ENCODE measurements at places on chromosomes 2 and 18.

DNA sequence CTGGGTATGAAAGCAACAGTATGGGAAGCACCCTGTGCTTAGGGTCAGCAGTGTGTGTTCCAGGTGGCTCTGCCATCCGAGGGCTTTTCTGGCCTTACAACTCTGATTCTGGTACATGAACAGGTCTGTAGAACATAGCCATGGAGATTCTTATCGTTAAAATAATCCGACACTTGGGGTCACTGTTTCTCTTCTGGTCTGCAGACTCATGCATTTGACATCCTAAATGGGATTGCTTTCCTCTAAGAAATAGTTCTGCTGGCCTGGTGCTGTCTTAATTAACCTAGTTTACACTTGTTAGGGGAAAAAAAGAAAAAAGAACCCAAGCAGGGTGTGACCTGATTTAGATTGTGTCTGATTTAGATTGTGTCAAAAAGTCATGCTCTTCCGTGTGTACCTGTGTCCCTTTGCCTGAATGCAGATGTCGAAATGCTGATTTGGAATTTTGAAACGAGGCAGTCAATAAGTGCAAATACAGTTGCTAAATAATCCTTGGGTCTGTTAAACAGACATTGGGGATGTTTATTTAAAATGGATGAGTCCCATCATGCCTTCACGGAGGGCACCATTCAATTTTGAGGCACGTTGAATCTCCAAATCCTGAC lies 59.6 kb downstream of the TRPM8 start:
- no peak for DNase-seq

DNA sequence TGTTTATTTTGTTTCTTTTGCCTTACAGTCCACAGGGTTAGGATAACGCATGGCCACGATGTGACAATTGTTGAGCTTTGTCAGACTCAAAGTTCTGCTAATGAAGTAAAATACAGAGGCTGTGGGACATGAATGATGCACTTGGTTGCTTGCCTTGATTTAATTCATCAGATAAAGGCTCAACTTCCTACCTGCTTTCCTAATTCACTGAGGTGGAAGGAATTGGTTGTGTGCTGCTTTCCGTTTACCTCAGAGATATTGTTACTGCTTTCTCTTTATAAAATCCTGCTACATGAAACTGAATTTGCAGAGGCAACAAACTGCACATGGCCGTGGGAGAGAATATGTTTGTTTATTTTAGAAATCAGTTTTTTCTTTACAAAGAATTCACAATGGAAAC lies 6.6 kb downstream of the RIT2 start:
- no peak for DNase-seq

DNA sequence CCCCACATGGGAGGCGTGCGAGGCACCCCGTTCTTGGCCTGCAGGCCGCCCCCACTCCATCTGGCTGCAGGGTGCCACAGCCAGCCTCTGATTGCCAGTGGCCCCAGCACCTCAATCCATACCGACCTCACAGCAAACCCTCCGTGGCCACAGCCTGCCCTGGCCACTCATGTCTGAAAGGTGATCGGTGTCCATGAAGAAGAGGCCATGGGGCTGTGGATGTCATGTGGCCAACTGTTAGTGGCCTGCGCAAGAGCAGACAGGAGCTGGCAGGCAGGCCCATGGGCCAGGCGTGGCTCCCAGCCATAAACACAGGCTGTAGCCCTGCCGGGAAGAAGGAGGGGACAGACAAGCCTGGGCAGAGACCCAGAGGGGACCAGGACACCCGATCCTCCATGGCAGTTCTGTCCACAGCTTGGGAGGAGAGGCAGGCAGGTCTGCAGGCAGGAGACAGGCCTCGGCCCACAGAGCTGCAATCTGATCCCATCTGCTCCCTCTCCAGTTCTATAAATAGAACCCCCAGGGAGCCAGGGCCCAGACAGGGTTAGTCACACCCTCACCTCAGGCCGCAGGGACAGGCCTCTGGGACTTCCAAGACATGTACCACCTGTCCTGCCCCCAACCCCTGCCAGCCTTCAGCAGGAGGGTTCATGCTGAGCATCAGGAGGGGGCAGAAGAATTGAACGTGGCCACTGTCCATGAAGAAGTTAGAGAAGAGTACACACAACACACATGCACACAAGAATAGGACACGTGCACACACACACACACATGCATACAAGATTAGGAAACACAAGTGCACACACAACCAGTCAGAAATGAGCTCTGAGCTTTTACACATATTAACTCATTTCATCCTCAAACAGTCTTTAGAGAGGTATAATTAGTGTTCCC lies 16.9 kb downstream of the STEAP3 start:
- DNase-seq: no peak

DNA sequence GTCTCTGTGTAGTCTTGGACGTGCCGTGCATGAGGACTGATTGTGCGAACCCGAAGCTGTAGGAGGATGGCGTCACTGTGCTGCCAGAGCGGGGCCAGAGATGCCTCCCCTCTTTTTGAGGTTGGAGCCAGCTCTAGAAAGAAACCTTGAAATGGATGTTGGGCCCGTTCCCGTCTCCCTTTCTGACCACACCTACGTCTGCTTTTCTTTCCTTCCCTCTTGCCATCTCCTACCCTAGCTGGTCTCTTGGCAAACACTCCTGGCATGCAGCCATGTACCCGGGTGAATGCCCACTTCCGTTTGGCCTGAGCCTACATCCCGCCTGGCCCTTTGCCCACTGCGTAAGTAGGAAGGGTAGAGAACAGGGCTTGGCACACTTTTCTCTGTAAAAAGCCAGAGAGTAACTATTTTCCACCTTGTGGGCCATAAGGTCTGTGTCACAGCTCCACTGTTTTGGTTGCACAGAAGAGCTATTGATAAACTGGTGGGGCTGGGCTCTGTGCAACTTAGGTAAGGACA lies 37.4 kb downstream of the SH3BP4 start:
- no peak for DNase-seq

- DNase-seq: peak; percentile 93
Observed at GRCh38 chr18:3013024-3013804, at the start of gene LPIN2. Gene LPIN2 (minus strand): TSS chr18:3013144. CDS start chr18:2960840, 52,304 bp downstream.

DNA sequence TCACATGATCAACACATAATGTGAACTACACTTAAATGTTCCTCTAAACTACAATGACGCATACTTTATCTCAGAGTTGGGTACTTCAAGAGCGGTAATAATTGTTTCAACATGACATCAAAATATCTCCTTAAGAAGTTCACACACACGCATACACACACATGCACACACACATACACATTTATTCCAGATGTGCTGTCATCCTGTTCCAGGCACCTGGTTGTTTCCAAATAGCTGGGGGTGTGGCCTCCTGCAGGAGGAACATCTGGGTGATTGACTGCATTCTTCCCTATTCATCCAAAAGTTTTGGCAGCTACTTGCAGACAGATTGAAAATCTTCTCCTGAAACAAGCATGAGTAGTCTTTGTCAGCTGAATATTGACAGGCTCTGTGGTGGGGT lies 37.9 kb upstream of the PIK3C3 start:
- no peak for DNase-seq

DNA sequence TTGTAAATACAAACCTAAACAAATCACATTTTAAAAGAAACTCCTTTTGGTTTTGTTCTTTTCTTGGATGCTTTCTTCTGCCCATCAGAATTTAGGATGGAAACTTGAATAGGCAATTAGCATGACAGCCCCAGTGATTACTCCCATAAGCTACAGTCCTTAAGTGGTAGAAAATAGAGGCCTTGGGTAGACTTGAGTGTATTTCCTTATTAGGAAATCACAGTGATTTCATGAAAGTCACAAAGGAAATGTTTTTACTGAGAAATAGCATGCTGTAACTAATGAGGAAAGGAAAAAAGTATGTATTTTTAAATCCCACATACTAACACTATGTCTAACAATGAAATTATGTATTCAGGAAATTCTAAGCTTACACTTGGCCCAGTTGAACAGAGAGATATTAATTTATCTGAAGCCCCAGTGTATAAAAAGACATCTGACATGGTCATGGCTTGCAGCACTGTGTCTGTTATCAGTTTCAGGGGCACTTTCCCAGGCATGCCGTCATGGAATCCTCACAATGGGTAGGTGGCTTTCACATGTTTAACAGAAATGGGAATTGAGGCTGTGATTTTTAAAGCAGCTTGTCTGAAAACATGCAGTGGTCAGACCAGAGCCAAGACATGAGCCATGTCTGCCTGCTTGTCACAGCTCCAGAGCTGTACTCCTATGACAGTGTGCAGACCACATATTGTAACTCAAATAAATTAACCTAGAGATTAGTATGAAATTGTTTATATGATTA lies 79.7 kb upstream of the TRIB2 start:
- no peak for DNase-seq

GRCh38 chr2:88698498-88699233 lies 7.2 kb downstream of the RPIA start:
- DNase-seq: no peak

DNA sequence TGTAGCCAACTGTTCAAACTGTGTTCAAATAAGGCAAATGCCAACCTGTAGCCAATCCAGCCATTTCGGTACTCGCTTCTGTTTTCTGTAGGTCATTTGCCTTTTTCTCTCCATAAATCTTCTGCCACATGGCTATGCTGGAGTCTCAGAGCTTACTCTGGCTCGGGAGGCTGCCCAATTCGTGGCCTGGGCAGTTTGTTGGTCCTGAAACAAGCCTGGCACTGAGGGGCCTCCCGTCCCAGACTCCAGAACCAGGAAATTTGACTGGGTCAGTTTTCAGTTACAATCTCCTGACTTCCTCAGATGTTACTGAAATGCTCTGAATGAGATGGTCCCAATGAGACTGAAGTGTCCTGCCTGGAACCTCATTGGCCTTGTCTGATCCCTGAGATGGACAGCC lies 120.8 kb upstream of the NPAS2 start:
- DNase-seq: no peak

DNA sequence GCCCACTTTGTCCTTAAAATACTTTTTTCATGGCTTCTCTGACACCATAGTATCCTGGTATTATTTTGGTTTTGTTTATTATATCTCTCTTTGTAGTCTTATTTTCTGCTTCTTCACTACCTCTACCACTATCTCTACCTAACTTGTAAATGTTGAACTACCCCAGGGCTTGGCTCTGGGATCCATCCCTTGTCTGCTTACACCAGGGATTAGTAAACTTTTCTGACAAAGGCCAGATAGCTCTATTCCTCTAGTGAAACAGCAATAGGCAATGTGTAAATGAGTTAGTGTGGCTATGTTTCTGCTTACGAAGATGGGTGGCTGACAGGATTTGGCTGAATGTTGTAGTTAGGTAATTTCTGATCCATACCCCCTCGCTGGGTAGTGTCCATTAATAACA lies 76.8 kb downstream of the ZNF407 start:
- no peak for DNase-seq

GRCh38 chr2:35199298-35199697 lies 1156.3 kb upstream of the CRIM1 start:
- DNase-seq: no peak

DNA sequence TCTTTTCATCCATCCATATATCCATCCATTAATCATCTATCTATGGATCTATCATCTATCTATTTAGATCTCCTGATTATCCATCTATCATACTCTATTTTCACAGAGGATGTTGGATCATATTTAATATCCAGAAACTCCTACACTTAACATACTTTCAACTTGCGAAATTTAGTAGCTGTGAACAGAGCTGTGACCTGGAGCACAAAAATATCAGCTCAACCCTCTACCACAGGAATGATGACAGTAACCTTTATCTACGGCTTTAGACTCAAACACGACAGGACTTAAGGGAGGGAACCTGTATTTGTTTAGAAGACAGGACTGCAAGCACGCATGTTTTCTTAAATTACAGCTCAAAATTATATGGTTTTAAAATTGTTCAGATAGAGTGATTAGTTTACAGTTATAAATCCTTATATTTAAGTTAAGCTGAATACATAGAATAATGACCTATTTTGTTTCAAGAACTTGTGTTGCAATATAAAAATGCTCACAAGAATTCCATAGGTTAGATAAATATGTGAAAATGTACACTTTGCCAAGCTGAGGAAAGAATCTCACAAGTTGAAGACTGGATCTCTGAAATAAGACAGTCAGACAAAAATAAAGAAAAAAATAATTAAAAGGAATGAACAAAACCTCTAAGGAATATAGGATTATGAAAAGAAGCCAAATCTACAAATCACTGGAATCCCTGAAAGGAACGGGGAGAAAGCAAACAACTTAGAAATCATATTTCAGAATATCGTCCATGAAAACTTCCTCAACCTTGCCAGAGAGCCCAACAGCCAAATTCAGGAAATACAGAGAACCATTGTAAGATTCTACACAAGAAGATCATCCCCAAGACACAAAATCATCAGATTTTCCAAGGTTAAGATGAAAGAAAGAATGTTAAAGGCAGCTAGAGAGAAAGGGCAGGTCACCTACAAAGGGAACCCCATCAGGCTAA lies 142.0 kb downstream of the COL6A3 start:
- DNase-seq: no peak

GRCh38 chr2:59232394-59233165 lies 991.5 kb upstream of the FANCL start:
- no peak for DNase-seq

- peak; percentile 95 for DNase-seq
Observed at GRCh38 chr2:207710814-207711740, at the start of gene CCNYL1. Gene CCNYL1 (plus strand): TSS chr2:207711640. CDS start chr2:207711897, 257 bp downstream.

DNA sequence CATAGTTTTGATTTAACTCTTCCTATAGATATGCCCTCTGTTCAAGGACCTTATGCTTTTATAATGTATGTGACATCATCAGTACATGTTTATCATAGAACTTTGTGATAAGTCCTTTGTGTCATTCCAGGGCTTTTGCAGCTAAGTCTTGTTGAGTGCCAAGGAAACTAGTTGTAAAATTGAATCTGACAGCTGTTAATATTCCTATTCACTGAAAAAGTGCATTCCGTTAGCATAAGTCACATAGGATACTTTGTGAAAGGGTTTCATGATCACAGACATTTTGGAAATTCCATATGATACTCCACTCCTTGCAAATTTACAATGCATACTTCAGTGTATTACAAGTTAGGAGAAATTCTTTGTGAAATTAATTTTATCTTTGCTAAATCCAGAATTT lies 503.4 kb downstream of the CCDC85A start:
- no peak for DNase-seq

DNA sequence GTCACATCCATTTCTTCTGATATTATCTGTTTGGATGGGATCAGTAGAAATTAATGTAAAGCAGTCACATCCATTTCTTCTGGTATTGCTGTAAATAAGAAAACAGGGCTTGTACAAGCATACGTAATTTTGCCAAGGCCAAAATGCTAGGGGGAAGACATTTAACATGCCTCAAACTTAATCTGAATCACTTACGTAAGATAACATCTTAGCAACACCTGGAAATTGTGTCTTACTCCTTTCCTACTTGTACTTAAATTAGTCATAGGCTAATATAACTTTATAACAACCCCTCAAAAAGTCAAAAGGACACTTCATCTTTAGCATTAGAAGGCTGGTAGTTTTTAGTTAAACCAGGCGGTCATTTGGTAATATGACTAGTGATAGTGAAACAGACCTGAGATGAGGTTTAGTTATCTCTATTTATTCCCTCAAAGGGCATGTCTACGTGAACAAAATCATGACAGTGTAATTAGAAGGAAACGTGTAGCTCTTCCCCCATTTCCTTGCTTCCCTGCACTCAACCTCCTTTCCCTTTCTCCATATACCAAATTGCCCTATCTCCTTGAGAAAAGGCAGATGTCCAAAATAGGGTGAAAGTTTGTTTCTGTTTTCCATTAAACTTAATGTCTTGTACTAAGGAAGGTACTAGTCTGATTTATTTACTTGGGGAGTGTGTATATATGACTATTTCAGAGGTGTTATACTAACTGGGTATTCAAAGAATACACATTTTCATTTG lies 99.3 kb upstream of the FZD5 start:
- no peak for DNase-seq

Data from stimulated activated CD4-positive, alpha-beta T cell treated with anti-CD3 and anti-CD28 coated beads, Interleukin-12 subunit alpha, Interleukin-12 subunit beta, amount 100 ng/mL, for 4 hours (primary cell).